ENCODE measurements at places on chromosomes 12 and 14.

- DNase-seq = no peak
These were observed 434.8 kb downstream of the CCER1 start for GRCh38 chr12:90520002-90520734.

DNA sequence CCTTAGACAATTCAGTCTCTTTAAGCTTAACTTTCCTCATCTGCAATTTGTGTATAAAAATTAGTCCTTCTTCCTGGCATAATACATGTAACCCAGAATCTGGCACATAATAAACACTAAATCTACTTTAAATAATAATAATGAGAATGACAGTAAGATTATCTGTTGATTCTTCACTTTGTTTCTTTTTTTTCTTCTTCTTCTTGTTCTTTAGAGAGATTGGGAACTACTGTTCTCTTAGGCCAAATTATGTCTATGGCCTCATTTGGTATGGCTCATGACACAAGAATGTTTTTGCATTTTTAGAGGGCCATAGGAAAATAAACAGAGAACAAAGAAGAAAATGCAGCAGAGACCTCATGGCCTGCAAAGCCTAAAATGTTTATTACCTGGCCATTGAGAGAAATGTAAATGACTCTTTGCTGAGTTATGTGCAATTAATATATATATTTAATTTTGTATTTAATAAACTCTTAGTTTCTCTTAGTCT is 275.8 kb downstream of the SLC6A15 start:
- DNase-seq = no peak

DNA sequence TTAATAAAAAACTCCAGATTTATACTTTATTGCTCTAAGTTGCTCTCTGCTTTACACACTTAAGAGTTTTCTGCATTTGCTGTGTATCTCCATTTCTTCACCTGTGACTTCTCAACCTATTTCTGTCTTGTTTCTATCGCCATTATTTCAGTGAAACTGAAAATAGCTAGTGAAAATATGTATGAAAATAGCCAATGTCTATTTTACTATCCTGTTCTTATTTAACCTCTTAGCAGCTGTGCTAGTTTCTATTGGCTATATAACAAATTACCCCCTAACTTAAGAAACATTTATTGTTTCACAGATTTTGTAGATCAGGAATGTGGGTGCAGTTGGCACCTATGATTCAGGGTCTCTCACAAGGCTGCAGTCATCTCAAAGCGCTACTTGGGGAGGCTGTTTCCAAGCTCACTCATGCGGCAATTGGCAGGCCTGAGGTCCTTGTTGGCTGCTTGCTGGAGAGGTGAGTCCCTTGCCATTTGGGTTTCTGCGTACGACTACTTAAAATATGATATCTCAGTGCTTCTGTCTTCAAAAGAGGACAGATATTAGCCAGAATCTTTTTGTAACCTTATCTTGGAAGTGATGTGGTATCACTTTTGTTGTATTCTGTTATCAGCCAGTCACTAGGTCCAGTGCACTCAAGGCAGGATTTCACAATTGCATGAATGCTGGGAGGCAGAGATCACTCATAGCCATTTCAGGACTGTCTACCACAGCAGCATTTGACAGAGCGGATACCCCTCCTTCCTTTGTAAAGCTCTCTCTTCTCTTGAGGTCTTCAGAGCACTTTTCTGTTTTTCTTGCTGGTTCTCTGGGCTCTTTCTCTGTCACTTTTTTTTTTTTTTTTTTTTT is 7.2 kb downstream of the ERC1 start:
- DNase-seq = no peak

- no peak for DNase-seq
These were observed 18.5 kb downstream of the HPD start for GRCh38 chr12:121839993-121840761.

- DNase-seq = no peak
These were observed 25.0 kb downstream of the RAB35 start for GRCh38 chr12:120091371-120092090.

DNA sequence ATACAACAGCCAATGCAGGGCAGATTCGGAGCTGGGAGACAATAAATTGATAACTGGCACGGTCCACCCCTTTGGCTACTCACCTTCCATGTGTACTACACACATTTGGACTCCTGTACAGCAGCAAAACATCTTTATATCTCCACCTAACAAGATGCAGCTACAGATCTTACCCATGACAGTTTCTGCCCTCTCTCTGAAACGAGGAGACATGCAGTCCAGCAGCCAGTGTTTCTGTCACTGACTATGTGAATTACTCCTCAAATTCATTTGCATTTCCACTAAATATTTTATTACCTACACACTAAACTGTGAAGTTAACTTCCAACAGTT is 58.7 kb upstream of the BEGAIN start:
- no peak for DNase-seq

GRCh38 chr12:80064269-80064668 is 35.1 kb upstream of the OTOGL start:
- DNase-seq = no peak

- no peak for DNase-seq
These were observed 440.9 kb downstream of the LRIG3 start for GRCh38 chr12:58479401-58479800.

- no peak for DNase-seq
These were observed 19.6 kb downstream of the LGMN start for GRCh38 chr14:92728759-92729364.

- peak; percentile 90 for DNase-seq
These were observed at the start of gene KLC1 for GRCh38 chr14:103628684-103629502. TSS of gene KLC1 (plus strand) at chr14:103629211. CDS start at chr14:103654565, 25,354 bp downstream.

- peak; percentile 79 for DNase-seq
These were observed 1.4 kb upstream of the DNAJC14 start for GRCh38 chr12:55830601-55831446.

DNA sequence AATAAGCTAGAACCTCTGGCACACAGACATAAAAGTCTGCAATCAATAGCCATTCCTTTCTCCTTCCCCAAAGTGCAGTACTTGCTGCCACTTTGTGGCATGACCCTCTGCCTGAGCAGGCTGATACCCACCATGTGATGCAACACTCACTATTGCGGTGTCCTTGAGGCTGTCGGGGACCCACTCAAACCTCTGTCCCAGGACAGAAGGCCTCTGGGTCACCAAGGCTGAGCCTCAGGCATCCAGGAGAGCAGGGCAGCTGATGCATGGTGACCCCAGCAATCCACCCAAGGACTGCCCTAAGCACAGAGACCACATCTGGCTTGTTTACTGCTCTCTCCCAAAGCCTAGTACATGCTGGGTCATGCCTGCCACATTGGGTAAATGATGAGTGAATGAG is 114.2 kb downstream of the DPF3 start:
- DNase-seq = no peak

- DNase-seq = peak; percentile 81
These were observed 60.7 kb downstream of the SLC6A12 start for GRCh38 chr12:153080-153746.

- DNase-seq = peak; percentile 52
These were observed 220.2 kb downstream of the ANO6 start for GRCh38 chr12:45435945-45436710.

GRCh38 chr12:106760184-106760531 is 14.3 kb upstream of the RIC8B start:
- DNase-seq = no peak

DNA sequence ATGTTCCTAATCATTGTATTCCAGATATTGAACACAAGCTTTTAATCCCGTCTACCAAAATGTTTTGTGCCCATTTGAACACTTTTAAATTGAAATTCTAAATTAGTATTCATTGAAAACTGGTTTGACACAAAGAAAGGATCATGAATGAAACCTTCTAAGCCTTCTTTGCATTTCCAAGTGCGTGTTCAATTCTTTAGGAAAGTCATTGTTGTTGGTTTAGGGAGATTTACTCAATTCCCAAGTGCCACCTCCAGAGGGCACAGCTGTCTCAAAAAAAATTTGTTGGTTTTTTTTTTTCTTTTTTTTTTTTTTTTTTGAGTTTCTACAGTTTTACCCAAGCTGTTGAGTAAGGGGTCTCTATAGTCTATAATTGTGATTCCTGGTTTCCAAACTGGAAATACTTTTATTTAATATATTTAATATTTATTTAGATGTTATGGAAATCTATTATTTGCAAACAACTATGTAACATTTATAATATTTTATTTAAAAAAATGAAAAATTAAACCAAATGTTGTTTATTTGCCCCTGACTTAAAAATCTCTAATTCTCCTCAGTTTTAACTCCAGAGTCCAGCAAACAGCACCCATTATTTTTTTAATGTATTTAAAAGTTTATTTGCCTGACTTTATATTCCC is 79.9 kb downstream of the NEDD1 start:
- peak; percentile 28 for DNase-seq

DNA sequence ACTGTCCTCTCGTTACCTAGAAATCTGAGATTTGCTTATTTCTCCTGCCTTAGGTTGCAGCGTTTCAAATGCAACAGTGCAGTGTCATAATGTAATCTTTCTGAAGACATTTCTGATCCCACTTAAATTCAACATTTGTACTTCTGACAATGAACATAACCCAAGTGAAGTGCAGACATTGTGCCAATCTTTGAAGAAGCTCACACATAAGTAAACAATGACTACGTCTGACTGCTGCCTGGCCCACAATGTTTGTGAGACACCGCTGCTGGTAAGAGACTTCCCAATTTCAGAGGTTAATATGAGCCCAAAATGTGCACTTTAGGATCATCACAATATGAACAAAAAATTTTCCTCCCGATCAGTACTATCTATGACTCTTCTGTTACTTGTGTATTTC is 84.6 kb upstream of the BCL2L14 start:
- DNase-seq = no peak

GRCh38 chr14:75981426-75982265 is at the start of gene TGFB3:
TSS of gene TGFB3 (minus strand) at chr14:75981995. CDS start at chr14:75980893, 1,102 bp downstream.
- peak; percentile 58 for DNase-seq

DNA sequence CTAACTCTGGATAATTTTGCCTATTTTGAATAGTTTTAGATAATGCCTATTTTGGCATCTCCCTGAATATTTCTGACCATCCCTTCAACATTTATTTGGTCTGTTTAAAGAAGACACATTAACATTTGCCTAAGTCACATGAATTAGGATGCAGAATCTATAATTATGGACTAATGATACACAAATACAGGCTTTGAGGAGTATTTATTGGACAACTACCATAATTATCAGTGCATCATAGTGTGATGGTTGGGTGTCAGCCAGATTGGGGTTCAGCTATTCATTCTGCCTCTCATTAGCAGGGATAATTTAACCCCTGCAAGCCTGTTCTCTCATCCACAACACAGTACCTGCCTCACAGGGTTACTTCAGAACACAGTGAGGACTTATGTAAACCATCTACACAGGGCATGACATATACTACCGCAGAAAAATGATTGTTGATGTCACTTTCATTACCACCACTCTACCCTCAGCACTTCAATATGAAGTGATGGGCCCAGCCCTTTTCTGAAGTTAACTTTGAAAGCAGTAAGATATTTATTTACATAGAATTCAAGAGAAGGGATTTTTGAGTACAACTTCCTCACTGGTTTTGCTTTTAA is 14.4 kb downstream of the PRKCH start:
- DNase-seq = no peak

DNA sequence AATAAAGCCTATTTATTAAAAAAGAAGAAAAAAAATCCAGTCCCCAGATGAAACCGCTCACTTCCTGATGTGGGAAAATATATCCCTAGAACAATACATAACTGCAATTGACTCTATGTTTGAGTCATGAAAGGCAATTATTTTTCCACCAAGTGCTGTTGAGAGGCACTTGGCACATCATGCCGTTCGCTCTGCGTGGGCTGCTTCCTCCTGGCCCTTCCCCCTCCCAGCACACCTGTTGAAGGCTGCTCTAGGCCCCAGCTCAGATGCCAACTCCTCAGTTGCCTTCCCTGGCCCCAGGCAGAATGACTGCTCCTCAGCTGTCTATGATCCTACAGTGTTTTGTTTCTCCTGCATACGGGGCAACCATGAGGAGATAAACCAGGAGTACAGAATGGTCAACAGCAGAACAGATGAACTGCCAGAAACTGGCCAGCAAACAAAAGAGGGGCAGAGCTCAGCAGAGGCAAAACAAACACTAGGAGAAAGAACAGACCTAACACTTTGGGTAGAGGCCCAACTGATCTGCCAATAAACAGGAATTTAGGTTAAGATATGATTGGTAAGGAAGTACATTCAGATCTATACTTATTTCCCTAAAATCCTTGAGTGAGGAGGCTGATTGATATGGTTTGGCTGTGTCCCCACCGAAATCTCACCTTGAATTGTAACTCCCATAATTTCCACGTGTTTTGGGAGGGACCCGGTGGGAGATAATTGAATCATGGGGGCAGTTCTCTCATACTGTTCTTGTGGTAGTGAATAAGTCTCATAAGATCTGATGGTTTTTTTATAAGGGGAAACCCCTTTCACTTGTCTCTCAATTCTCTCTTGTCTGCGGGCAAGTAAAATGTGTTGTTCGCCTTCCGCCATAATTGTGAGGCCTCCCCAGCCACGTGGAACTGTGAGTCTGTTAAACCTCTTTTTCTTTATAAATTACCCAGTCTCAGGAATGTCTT is 58.6 kb downstream of the SLC38A1 start:
- DNase-seq = peak; percentile 64

- DNase-seq = no peak
These were observed 155.4 kb downstream of the C12orf75 start for GRCh38 chr12:105485921-105486320.

DNA sequence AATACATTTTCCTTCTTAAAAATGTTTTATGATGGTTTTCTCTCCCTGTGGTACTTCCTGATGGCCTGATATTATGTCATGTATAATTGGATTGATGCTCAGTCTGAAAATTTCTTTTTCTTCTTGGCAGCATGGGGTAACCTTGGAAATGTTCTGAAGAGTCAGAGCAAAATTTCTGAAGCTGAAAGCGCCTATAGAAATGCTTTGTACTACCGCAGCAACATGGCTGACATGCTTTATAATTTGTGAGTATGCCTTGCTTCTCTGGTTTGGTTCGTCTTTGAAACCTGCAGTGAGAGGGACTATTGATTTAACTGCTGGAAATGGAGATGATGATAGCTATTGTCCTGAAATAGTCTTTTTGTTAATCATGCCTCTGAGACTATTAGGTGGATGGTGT is 243.6 kb downstream of the TMTC2 start:
- DNase-seq = no peak

GRCh38 chr12:14307004-14307403 is 58.5 kb upstream of the ATF7IP start:
- no peak for DNase-seq

DNA sequence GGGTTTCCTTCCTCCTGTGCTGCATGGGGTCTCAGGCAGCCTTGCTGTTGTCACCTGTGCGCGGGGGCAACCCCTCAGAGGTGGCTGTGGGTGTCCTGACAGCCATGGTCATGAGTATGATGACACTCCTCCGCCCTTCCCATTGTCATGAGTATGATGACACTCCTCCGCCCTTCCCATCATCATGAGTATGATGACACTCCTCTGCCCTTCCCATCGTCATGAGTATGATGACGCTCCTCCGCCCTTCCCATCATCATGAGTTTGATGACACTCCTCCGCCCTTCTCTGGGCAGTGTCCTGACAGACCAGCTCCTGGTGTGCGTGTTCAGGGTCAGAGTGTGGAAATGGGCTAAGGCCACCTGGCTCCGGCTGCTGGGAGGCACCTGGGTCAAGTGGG is 40.0 kb downstream of the FBRSL1 start:
- DNase-seq = no peak

GRCh38 chr12:65084579-65084978 is 36.5 kb downstream of the WIF1 start:
- DNase-seq = no peak

- no peak for DNase-seq
These were observed 164.5 kb upstream of the DYRK2 start for GRCh38 chr12:67483871-67484554.
